NCI-H2171 (cell line): ENCODE measurements at places on chromosomes 11 and 22.
A peak's percentile ranks its signal among the peaks of the same experiment; 100 is the strongest.

DNA sequence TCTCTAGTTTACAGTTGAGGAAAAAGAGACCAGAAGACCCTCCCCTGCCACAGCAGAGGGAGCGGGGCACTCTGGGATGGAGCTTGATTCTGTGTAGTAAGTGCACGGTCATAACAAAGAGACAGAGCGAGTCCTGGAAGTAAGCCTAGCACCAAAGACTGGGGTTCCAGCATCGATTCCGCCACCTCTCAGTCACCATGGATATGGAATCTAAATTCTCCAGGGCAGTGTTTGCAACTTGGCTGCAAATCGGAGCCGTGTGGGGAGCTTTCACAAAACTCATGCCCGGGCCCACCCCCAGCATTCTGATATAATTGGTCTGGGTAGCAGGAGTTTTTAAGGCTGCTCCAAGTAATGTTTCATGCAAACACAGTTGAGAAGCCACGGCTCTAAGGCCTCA lies 129.5 kb upstream of the OPCML start:
- DNase-seq, result no peak

DNA sequence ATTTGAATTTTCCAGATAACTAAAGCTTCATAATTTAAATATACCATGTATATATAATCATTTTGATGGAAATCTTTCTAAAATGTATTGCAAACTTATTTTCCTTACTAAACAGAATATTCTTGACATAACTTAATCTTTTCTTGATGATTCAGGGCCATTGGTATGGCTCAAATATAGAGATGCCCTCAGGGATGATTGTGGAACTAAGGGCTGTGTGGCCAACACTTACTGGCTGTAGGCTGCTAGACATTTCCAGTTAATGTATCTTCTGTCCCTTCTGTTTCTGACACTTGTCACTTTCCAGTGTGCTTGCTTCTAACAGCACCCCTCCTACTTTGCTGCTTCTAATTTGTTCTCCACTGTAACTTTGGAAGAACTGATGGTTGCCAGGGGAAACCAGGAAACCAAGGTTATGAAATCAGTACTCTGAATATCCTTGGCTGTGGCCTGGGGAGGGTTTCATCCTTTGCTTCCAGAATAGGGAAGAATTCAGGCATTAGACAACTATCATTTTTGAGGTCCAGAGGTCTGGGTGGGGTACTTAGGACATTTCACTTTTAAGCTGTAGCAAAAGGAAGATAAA lies 697.2 kb downstream of the ETS1 start:
- no peak for DNase-seq

GRCh38 chr11:76214968-76215548 lies 8.8 kb upstream of the WNT11 start:
- DNase-seq, result no peak

GRCh38 chr11:131978351-131978750 lies 607.9 kb downstream of the NTM start:
- no peak for DNase-seq

- DNase-seq, result no peak
Measured at GRCh38 chr11:121793291-121793690, 322.7 kb downstream of the BLID start.

GRCh38 chr11:124798991-124799347 lies 1.2 kb downstream of the MSANTD2 start:
- DNase-seq, result no peak

- no peak for DNase-seq
Measured at GRCh38 chr11:16815047-16815767, 76.8 kb downstream of the C11orf58 start.

DNA sequence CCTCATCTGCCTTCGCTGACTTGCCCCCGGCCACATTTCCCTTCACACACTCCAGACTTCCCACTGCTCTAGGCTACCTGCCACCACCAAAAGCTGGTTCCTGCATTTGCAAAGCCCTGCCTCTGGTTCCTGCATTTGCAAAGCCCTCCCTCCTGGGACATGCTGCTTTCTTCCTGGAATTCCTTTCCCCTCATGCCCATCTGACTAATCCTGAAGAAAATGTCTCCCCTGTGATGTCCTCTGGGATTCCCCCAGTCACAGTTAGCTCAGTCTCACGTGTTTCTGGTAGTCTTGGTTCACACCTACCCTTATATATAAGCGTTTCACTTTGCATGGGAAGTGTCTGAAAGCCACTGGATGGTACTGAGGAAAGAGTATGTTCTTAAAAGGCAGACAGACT lies 206.9 kb downstream of the DBX1 start:
- DNase-seq, result no peak

DNA sequence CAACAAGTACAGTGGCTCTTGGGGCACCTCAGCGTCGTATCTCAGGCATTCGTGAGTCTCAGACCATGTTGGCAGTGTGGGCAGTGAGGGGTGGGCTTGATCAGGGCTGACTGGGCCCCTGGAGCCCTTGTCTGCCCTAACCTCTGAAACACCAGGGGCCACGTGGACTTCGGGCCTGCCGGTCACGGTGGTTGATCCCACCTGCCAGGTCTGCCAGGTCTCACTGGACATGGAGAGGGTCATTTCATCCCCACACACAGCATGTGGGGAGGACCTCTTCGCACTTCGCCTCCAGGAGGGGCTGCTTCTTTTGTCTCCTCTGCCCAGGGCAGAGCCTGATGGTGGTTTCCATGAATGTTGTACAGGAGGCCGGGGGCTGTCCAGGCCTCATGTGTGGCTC lies 77.1 kb downstream of the MPPED1 start:
- DNase-seq, result no peak

DNA sequence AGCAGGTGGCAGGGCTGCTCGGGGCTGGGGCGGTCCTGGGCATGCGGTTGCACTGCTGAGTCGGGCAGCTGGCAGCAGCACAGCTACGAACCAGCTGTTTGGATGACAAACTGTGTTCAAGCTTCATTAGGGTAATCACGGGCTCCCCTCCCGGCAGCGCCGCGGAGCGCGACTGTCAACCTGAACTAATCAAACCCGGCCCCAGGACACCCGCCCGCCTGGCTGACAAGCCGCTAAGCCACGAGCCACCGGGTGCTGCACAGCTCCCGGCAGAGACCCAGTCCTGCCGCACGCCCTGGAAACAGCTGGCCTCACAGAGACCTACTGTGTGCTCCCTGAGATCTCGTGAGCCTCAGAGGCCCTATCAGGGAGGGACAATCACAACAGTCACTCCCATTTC lies 60.6 kb upstream of the TCF20 start:
- DNase-seq, result peak; percentile 83

GRCh38 chr22:29716814-29717545 lies 2.8 kb upstream of the CABP7 start:
- peak; percentile 82 for DNase-seq
